Type B pancreatic cell (in vitro differentiated cells): ENCODE measurements at places on chromosomes 1 and 21. TPM values are rescaled to one million over a fixed set of nuclear protein-coding genes. Genes with fewer than 3 reads are reported as not detected.

DNA sequence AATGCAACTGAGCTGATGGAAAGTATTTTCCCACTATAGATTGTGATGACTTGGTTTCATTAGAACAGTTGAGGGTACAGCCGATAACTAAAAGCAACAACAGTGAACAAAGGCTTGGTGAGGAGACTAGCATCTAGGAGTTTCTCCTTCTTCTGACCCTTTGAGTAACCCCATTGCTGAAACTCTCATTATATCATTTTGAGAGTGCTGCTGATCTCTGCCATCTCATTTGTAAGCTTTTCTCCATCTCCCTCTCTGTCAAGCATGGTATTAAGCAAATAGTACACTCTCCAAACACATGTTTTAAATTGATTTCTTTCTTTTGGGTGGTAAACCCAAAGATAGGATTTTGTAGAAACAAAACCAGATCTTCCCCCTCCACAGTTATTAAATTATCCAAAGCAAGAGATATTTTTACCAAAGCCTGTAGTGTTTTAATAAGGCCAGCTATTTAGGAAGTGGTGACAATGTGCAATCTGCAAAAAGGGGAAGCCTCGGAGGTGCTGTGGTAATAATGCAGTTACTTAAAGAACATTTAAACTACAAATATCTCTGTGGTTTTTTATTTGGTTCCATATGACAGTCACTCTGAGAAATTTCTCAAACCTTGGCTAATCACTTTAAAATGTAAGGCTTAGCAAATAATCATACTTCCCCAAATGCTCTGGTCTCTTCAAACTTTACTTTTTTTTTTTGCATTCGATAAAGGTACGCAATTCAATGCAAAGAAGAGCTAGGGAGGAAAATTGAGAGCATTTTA is 287.5 kb downstream of the HLX start:
- DNase-seq, result no peak

- no peak for DNase-seq
These were observed 251.7 kb upstream of the BEND5 start for GRCh38 chr1:49028396-49028795.

DNA sequence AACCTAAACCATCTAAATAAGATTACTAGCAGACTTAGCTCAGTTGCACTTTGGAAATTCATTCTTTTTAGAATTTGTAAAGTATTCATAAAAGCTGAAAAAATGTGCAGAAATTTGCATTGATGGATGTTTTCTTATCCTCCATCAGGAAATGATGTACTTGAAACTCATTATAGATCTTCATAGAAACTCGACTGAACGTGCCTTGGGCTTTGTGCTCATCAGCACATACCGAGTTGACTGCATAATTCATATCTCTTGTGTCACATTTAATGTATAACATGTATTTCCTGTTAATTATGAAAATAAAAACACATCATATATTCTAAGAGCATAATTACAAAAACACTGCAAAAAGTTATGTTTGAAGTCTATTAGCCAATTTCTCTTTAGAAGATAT is 290.9 kb upstream of the NR5A2 start:
- no peak for DNase-seq

- no peak for DNase-seq
These were observed 2.6 kb upstream of the RNF2 start for GRCh38 chr1:185042737-185043136.

DNA sequence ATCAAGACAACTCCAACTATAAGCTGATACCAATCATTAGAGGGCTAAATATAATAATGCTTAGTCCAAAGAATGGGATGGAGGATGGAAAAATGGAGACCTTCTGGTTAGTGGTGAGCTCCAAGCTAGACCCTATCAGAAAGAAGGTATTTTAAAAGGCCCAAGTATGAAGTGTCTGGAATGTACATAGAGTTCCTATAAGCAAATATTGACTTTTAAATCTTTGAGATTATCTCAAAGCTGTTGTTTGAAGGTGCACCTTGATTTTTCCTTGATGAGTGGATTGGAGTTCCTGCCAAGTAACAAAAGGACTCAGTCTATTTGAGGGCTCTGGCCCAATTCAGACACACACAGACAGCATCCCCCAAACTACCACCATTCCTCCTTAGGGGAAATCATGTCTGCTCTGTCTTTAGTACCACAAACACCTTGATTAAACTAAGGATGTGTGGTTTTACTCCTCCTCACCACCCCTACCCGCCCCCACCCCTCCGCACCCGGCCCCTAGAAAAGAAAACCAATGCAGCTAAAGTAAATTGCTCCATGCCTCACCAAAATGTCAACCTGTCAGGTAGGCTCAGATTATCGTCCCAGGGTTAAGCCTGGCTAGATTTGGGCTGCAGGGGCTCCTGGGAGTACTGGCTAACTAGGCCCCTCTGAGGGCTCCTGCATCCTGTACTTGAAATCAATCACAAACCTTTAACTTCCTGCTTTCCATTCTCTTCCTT is 59.4 kb downstream of the CDC7 start:
- no peak for DNase-seq

DNA sequence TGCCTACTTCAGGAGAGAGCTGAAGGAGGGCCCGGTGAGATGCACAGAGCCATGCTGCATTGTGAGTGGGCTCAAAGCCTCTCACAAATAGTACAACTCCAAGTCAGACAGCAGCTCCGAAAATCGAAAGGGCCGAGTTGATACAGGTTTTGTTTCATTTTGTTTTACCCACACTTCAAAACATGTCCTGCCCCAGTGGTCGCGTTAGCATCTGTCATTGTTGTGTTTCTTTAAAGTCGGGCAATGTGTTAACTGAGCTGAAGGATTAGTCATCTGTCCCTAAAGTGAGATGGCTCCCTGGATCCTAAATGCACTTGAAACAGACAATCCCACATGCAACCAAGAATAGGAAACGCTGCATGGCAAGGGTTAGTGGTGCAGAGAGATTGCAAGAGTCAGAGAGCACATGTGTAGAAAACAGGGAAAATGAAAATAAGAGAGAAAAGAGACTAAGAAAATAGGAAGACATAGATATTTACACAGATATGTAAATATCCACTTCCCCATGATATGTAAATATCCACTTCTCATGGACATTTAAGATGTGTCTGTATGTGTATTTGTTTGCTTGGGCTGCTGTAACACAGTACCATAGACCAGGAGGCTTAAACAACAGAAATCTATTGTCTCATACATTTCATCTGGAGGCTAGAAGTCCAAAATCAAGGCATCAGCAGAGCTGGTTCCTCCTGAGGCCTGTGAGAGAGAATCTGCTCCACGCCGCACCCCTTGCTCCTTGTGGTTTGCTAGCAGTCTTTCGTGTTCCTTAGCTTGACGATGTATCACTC is 131.4 kb upstream of the RAB4A start:
- DNase-seq, result no peak

GRCh38 chr1:24021403-24022266 is 41.5 kb upstream of the SRSF10 start:
- DNase-seq, result no peak

DNA sequence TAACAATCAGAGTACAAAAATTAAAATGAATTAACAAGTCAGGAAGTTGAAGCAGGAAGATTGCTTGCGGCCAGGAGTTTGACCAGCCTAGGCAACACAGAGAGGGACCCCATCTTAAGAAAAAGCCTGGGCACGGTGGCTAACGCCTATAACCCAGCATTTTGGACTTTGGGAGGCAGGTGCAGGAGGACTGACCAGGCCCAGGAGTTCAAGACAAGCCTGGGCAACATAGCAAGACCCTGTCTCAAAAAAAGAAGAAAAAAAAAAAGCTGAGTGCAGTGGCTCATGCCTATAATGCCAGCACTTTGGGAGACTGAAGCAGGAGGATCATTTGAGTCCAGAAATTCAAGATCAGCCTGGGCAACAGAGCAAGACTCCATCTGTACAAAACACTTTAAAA is 38.5 kb downstream of the TESK2 start:
- DNase-seq, result no peak

- DNase-seq, result no peak
These were observed 9.5 kb upstream of the ASCL5 start for GRCh38 chr1:201136355-201137023.

- DNase-seq, result no peak
These were observed 36.0 kb upstream of the IRF2BP2 start for GRCh38 chr1:234645964-234646363.

- no peak for DNase-seq
These were observed 1.8 kb downstream of the NHLH2 start for GRCh38 chr1:115839029-115839678.

DNA sequence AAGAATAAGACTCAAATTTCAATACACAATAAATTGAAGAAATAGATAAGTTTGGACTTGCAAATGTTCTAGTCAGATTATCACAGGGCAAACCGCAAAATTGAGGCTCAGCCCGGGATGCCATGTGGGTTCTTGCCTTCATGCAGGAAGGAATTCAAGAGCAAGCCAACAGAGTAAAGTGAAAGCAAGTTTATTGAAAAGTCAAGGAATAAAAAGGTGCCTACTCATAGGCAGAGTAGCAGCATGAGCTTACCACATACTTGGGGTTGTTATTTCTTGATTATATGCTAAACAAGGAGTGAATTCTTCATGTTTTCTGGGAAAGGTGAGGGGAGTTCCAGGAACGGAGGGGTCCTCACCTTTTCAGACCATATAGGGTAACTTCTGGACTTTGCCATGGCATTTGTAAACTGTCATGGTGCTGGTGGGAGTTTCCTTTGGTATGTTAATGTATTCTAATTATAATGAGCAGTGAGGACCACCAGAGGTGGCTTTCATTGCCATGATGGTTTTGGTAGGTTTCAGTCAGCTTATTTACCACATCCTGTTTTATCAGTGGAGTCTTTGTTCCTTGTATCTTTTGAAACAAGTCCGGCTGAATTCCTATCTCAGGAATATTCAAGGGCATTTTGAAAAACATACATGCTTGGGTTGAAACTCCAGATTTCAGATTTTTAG is 2.0 kb upstream of the OR2AK2 start:
- DNase-seq, result no peak

DNA sequence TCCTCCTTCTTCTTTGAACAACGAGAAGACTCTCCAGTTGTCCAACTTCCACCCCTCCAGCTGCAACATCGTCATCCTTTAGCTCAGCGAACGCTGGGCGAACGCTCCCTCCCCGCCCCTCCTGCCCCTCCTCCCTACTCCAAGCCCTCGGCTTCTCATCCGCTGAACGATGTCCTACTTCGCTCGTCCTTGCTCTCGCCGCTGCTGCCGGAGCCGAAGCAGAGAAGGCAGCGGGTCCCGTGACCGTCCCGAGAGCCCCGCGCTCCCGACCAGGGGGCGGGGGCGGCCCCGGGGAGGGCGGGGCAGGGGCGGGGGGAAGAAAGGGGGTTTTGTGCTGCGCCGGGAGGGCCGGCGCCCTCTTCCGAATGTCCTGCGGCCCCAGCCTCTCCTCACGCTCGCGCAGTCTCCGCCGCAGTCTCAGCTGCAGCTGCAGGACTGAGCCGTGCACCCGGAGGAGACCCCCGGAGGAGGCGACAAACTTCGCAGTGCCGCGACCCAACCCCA is at the start of gene BCAN:
TSS of gene BCAN (plus strand) at position 357 of the 504 bp plus-strand sequence. CDS start 3,938 bp downstream, outside the sequence.
- no peak for DNase-seq

- DNase-seq, result no peak
These were observed 801.7 kb upstream of the BRINP3 start for GRCh38 chr1:191279266-191279800.

DNA sequence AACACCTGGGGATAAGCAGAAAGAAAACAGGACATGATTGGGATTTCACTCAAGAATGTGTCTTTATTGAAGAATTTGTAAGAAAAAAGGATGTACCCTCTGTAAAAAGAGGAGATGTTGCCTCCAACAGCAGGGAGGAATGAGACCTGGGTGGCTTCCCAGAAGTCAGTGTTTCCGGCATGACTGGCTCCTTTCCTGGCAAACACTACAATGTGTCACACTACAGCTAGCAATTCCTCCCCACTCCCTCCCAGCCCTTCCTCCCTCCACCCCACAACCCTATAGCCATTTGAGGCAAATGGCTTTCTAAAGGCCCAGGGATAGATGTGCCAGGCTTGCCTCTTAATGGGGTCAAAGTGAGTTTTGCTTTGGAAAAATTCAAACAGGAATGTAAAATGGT is 11.5 kb upstream of the COL8A2 start:
- DNase-seq, result no peak

DNA sequence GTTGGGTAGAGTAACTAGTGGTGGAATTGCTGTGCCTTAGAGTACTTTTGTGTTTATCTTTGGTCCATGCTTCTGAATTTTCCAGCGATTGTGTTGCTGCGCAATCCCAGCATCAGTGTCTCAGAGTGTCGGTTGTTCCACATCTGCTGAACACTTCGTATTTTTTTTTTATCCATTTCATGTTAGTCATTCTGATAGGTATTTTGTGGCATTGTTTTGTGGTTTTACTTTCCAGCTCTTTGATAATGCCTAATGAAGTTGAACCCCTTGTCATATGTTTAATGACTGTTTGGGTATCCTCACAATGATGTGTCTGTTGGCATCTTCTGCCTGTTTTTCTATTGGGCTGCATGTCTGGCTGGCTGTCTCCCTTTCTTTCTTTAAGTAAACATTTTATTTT is 13.6 kb downstream of the TUFT1 start:
- no peak for DNase-seq

DNA sequence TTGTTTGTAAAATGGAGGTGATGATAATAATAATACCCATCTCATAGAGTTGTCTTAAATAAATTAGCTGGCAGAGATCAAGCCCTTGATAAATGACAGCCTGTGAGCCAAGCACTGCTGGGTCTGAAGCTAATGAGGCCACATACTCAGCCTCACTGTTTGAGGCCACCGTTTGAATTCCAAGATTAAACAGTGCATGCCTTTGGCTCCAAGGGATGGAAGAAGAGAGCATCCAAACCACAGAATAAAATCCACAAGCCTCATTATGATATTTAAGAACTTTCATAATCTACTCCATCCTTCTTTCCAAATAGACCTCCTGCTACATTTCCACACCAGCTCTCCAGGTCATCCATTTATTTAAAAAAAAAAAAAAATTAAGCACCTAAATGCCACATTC is 29.0 kb downstream of the TGFBR3 start:
- no peak for DNase-seq

- peak; percentile 85 for DNase-seq
These were observed 47.1 kb upstream of the DMBX1 start for GRCh38 chr1:46442317-46443161.

- no peak for DNase-seq
These were observed 1270.6 kb downstream of the KCNT2 start for GRCh38 chr1:195337646-195338045.

TNFRSF4 gene
- total RNA-seq, result 0.31 TPM in 1 of 2 replicates, not detected in the other

TRAF5 gene
- 14.0 and 17.9 TPM in 2 replicates for total RNA-seq

LCE1B gene
- total RNA-seq, result not detected in 2 replicates

FMO5 gene
- total RNA-seq, result 2.4 and 3.8 TPM in 2 replicates

KRTAP21-2 gene
- total RNA-seq, result not detected in 2 replicates

OBSCN gene
- total RNA-seq, result 17.2 and 48.9 TPM in 2 replicates

GSTM1 gene
- total RNA-seq, result 6.6 and 37.3 TPM in 2 replicates

OR2L8 gene
- total RNA-seq, result not detected in 2 replicates

FCAMR gene
- not detected in 2 replicates for total RNA-seq

EPHA2 gene
- total RNA-seq, result 40.3 and 77.9 TPM in 2 replicates

CCDC27 gene
- not detected in 2 replicates for total RNA-seq

ARHGEF10L gene
- total RNA-seq, result 36.0 and 48.0 TPM in 2 replicates

HSD3B2 gene
- 1.2 and 6.1 TPM in 2 replicates for total RNA-seq

HSD3B1 gene
- total RNA-seq, result 1.3 and 10.3 TPM in 2 replicates

HMGCL gene
- 33.7 and 35.8 TPM in 2 replicates for total RNA-seq
